ENCODE measurements at places on chromosomes 4 and X.

DNA sequence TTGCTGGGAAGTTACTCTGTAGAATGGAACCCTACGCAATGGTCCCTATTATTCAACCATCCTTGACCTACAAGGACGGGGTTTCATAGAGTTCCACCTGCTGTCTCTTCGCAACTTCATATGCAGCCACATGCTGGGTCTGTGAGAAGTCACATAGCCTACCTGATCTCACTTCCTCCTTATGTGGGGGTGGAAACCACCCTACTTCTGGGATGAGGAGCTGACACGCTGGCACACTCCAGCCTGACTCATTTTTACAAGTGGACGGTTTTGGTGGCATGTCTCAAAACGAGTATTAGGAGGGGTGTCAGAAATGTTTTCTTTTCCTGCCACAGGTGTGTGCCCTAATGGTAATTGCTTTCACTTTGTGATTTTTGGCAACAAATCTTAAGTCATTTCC, 36.8 kb upstream of the ARSD start:
- DNase-seq: no peak

- no peak for DNase-seq
Observed at GRCh38 chrX:102892103-102892502, 45.0 kb upstream of the RAB40AL start.

DNA sequence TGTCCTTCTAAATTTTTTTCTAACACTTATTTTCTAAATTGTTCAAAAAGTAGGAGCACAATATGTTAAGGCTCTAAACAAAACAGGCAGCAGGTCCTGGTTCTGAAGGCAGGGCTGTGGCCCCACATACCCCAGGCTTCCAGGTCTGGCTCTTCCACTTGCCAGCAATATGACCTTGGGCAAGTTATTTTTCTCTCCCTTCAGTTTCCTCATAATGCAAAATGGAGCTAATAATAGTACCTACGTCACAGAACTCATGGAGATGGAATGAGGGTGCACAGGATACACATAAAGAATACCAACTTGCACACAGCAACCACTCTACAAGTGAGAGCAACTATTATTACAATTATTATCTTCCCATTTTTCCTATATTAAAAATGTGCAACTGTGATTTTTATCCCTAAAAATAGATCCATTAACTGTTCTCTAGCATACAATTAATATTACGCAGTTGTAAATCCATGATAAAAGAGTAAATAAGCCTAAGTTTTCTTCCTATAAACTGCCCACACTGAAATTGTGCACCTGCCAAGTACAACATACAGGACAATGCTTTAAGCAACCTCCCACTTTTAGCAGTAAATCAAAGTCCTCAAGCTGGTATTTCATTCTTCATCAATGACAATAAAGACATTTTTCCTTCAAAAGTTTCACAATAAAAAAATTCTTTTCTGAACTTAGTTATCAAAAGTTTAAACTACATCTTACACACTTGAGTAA, 27.0 kb downstream of the OTUD4 start:
- no peak for DNase-seq

- no peak for DNase-seq
Observed at GRCh38 chr4:10998846-10999245, 314.3 kb upstream of the CLNK start.

- no peak for DNase-seq
Observed at GRCh38 chrX:151510203-151510602, 53.3 kb upstream of the PASD1 start.

DNA sequence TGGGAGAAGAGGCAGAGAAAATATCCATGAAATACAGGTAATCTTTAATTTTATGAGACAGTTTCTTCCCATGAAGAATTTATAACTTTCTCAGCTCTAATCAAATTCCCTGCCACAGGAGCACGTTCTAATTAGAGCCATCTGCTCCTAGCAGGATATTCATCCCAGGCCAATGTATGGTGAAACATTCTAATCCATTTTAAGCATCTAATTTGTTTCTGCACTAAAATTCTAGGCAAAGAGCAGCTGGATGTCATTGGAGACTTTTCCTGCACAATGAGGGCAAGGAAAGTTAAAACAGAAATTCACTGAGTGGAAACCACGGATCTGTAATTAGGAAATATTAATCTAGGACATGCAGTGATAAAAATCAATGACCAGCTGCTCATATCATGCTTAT, 107.7 kb upstream of the ZFP42 start:
- DNase-seq: no peak

DNA sequence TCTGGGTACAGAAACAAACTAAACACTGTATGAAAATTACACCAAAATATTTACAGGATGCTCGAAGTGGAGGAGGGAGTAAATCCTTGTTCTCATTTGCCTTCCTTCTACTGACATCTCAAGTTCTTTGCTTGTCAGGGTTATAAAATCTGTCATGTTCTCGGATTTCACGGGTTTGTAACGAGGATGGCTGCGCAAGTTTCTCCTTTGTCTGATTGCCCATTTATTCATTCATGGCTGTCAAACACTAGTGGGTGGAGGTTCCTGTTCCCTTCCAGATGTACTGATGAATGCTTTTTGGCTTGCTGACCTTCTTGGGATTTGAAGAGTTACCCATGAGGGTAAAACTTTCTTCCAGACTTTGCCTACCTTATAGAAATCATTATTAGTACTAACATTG, 206.9 kb downstream of the SPCS3 start:
- no peak for DNase-seq

DNA sequence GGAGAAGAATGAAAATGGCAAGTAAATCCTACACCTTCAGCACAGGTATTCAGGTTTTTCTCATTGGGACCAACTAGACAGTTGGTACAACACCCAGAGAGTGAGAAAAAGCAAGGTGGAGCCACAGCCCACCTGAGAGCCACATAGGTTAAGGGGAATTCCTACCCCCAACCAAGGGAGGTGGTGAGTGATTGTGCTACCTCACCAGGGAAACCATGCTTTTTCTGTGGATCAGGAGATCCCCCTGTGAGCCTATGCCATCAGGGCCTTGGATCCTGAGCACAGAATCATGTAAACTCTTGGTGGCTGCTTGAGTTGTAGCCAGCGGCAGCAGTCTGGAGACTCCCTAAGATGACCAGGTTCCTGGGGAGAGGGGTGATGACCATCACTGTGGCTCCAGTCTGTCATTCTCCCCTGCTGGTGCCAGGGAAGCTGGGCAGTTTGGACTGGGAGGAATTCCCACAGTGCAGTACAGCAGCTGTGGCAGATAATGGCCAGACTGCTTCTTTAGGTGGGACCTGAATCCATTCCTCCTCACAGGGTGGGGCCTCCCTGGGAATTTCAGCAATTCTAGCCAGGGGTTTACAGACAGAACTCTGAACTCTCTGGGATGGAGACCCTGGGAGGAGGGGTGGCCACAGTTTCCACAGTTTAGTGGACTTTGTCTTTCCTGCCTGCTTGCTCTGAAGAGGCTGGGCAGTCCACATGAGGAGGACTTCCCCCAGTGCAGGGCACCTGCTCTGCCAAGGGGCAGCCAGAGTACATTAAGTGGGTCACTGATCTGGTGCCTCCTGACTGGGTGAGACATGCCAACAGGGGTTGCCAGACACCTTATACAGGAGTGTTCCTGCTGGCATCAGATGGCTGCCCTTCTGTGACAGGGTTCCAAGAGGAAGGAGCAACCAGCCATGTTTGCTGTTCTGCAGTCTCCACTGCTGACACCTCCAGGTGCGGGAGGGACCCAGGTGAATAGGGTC, 43.2 kb downstream of the PARM1 start:
- DNase-seq: no peak

- DNase-seq: no peak
Observed at GRCh38 chr4:25773358-25773757, 89.4 kb downstream of the SEL1L3 start.

DNA sequence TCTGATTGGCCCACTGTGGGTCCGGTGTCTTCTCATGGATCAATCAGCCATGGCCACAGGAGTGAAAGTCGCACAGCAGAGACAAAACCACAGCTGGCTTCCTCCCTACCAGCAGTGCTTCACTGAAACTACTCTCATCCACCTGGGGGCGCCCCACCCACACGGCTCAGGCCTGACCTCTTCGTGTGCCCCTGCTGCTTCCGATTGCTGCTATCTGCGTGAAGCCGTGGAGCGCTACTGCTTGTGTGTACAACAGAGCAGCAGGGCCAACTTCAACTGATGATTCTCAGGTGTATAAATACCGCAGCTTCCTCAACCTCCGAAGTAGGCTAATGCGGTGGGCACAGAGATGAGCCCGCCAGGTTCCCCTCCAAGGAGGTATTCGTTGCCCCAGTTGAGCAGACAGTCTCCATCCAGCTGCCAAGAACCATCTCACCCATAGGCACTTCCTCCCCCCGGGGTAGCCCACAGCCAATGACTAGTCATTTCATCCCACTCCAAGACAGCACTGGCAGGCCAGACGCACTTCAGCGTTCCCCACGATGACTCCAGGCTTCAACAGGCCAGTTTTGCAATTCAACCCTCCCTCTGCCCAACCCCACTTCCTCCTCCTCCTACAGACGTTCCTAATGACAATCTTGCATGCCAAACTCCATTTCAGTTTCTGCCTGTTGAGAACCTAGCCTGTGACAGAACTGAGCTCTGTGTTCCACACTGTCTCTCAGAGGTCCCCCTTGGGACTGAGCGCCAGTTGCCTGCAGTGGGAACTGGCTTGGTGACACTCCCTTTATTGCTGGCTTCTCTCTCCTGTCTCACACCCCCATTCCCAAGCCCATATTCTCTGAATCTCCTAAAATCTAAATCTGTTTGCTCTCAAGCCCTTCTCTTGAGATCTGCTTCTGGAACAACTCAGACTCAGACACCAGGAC, 41.3 kb upstream of the ATP6AP2 start:
- peak; percentile 80 for DNase-seq

GRCh38 chrX:47446971-47447370, 36.1 kb downstream of the ZNF41 start:
- DNase-seq: no peak

DNA sequence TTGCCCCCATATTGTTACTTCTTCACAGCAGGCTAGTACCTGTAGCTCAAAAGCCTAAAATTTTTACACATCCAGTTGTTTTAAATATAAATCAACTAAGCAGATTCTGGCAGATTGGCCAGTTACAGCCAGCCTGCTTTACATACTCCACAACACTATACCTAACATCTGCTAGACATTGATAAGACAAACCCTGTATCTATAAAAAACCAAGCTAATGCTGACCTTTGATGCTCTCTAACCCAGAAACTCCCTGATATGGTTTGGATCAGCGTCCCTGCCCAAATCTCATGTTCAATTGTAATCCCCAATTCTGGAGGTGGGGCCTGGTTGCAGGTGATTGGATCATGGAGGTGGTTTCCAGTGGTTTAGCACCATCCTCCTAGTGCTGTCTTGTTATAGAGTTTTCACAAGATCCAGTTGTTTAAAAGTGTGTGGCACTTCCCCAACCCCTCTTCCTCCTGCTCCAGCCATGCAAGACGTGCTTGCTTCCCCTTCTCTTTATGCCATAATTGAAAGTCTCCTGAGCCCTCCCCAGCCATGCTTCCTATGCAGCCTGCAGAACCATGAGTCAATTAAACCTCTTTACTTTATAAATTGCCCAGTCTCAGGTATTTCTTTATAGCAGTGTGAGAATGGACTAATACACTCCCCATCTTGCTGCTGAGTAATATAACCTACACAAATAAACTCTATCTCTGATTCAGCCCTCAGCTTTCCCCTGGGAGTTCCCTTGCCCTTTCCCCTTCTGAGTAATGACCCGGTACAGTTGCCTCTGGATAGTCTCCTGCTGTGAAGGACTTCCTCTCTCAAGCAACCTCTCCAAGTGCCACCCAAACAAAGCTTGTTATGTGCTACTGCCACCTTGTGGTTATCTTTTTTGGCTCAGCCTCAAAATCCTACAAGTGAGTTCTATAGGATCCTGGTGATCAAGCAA, 39.6 kb downstream of the ZCCHC13 start:
- DNase-seq: peak; percentile 46

DNA sequence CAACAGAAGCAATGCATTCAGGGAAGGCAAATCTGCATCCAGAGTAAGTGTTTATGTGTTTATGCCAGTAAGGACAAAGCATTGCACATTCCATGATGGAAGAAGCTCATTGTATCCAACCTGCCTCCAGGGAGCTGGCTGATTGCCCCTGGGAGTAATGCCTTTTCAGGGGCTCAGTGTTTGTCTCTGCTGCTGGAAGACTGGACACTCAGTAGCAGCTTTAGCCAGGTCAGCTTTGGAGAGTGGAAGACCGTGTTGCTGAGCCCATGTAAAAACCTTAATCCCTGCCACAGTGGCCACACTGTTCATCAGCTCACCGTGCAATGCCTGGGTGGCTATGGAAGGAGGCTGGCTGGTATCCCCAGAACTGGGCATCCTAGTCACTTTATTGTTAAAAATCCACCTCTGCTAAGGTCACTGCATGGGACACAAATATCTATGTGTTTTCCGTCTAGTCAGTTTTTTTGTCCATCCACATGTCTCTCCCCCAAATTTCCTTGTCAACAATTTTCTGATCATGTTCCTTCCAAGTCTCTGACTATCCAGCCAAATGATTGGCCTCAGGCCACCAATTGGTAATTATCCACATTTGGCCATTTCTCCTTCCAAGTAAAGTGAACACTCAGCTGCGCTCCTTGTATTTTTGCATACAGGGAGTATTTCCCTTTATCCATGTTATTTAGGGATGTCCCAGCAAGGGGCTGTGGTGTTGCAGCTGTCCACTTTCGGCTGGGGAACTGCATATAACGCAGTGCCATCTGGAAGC, 2044.5 kb upstream of the AGA start:
- no peak for DNase-seq

GRCh38 chr4:157222771-157223160, 2.2 kb downstream of the GRIA2 start:
- DNase-seq: no peak

DNA sequence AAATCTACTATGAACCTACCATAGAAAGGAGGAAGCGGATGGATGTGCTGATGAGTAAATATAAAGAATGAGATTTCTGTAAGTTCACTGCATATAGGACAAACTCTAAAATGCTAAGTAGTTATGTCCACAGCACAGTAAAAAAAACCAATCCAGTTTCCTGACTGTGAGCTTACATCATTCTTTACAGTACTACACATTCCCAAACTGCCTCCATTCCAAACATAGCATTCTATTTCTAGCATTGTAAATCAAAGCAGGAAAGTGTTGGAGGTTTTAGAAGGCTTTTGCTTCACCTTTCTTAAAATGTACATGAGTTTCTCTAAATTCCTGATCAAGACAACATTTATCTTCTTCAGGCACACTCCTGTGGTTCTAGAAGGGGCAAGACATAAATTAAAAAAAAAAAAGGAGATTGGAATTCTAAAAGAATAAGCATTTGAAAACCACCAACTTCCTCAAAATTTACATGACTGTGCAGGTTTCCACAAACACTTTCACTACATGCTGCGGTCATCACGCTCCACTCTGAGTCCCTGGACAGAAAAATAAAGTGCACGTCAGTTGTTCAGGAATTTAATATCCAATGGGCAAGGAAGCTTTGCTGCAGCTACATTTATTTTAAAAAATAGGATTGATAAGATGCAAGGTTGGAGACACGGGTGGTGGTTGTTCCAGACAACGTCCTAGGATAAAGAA, 297.6 kb upstream of the STS start:
- DNase-seq: no peak

DNA sequence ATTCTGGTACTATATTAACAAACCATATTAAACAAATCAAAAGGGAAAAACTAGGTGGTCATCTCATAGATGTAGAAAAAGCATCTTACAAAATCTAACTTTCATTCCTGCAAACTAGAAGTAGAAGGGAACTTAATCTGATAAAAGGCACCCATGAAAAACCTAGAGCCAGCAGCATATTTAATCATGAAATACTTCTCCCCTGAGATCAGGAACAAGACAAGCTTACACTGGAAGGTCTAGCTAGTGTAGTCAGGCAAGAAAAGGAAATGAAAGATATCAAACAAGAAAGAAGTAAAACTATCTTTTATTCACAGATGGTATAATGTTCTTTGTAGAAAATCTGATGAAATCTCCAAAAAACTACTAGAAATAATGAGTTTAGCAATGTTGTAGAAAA, 41.2 kb downstream of the ATP10D start:
- no peak for DNase-seq
